Germinal center (tissue), 1 donor: ENCODE measurements at places on chromosomes 5 and 9.

GRCh38 chr5:132012371-132013005 lies 1.0 kb upstream of the ACSL6 start:
- no peak for DNase-seq

- DNase-seq: no peak
Measured at GRCh38 chr9:131810351-131811170, 70.7 kb upstream of the RAPGEF1 start.

DNA sequence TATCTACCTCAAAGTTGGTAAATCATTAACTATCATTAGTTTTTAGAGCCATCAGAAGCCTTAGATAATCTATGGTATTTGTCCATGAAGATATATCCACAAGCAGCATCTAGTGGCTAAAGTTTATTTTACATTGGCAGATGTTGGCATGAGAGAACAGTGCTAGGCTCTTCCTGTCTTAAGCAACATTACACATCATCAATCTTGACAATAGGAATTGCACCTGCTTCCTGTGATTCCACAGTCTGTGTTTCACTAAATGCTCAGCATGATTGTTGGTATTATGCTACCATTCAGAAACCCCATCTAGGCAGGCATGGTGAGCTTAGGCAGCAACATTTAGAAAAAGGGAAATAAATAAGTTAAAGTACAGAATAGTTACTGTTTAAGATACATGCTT lies 246.6 kb downstream of the SLCO4C1 start:
- DNase-seq: no peak

DNA sequence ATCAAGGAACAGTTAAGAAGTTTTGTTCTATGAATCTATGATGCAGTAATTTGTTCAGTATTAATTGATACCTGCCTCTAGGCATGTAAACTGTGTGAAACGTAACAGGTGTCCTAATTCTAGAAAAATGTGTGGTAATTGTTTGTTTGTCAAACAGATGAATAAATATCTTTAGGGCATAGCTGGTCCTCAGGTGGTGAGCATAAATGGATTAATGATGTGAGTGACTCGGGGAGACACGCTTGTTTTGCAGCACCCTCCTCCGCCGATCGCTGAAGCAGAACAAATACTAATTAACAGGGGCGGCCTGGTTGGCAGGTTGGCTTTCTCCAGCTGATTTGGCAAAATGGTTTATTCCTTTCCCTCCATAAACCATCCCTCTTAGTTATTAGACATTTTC lies 88.8 kb downstream of the TLE4 start:
- DNase-seq: no peak

DNA sequence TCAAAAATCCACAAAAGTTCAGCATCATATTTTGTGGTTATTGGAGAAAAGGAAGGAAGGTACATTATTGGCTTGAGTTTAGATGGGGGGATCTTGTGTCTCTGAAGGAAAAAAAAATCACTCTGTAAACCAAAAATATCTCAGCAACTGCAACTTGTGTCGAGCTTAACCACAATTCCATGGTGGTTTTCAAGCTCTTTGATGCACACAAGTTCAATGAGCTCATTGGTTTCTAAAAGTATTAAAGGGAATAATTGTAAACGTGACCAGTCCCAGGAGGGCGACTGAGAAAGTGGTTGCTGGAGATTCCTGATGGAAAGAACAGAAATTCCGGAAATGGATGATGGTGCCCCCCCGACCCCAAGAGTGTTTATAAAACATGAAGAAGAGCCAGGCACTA lies 173.8 kb downstream of the PSAT1 start:
- DNase-seq: no peak

GRCh38 chr5:139543423-139543991 lies 17.6 kb upstream of the UBE2D2 start:
- peak; percentile 83 for DNase-seq
